ENCODE measurements at places on chromosomes 1 and 21.

DNA sequence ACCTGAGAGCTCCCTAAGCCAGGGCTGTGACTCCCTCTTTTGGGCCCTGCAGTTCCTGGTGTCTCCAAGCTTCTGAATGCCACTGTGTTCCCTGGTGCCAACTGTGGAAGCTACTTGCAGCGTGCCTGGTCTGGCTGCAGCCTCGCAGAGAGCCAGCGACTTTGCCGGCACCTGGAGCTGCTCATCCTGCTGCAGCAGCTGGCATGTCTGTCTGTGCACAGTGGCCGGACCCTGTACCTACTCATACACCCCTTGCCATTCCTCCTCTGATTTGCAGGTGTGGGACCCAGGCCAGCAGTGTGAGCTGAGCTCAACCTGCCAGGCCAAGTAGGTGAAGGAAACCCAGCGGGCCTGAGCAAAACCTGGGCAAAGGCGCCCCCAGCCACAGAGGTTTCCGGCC lies 12.3 kb upstream of the AADACL4 start:
- no peak for DNase-seq

- no peak for DNase-seq
These were observed 86.4 kb downstream of the BCAR3 start for GRCh38 chr1:93595266-93595665.

DNA sequence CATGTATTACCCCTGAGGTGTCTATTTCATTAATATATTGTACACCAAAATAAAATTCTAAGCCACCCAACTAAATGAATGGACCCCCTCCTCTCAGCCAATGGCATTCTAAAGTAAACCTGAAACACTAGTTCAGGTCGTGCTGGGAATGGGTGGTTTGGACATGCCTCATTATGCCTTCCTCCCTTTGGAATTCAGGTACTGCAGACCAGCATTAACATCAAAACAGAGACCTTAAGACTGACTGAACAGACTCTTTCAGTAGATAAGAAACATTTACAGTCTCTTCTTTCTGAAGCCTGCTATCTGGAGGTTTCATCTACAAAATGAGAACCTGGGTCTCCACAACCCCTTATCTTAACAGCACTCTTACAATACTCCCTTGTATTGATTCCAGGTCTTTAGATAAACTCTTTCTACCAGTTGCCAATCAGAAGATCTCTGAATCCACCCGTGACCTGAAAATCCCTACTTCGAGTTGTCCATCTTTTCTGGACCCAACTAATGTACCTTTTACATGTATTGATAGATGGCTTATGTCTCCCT lies 93.6 kb downstream of the PKN2 start:
- peak; percentile 8 for DNase-seq

GRCh38 chr1:32546611-32547010 lies 7.4 kb downstream of the ZBTB8A start:
- no peak for DNase-seq

GRCh38 chr21:45318556-45319404 lies 31.1 kb upstream of the POFUT2 start:
- no peak for DNase-seq

- DNase-seq: no peak
These were observed 426.3 kb downstream of the AGBL4 start for GRCh38 chr1:49597436-49597835.

DNA sequence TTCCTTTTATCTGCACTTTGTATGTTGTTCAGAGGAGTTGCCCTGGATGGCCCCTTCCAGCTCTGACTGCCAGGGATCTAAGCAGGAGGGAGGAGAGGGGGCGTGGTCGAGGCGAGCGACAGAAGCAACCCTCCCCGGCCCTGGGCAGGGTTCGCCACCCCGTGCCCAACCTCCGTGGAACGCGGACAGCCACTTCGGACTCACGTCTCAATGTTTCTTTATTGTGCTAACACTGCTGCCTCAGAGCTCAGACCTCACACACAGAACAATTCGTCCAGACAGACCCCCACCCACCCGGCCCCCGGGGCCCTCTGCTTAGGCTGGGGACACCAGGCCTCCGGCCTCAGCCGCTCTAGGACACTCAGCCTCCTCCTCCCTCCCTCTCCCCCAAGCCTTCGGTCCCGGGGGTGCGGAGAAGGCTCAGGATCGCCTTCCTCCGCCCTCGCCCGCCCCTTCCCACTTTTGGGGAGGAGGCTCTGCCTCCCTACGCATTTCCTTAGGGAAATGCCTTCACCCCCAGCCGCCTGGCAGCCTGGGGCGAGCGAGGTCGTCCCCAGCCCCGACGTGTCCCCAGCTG lies 8.3 kb downstream of the VSIG8 start:
- DNase-seq: no peak

GRCh38 chr1:42334240-42335049 lies 590 bp downstream of the FOXJ3 start:
- DNase-seq: peak; percentile 61

- peak; percentile 56 for DNase-seq
These were observed 123.0 kb upstream of the IGSF21 start for GRCh38 chr1:17984583-17984982.

- DNase-seq: no peak
These were observed 95.0 kb downstream of the KCND3 start for GRCh38 chr1:111894497-111894896.

DNA sequence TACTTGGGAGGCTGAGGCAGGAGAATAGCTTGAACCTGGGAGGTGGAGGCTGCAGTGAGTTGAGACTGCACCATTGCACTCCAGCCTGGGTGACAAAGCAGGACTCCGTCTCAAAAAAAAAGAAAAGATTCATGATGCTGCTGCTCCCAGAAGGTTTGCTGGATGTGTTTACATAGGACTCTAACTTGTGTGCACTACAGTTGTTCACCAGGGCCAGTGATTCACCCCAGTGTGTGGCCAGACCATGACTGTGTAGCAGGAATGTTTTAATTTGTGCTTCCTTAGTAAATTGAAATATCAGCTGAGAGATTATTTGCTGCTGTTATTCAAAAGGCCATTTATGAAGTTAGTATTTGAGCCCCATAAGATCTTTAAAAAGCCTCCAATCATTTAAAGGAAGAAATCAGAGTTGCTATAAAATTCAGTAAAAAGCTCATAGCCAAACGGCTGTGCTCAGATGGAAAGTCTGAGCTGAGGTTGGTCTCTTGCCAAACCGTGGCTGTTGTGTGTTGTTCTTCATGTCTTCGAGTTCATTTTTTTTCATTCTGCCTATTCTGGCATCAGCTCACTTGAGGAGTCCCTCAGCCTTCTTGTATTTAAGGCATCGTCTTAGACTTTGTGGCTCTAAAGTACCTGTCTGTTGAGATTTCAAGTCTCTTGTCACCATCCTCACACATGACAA lies 18.1 kb upstream of the PGD start:
- DNase-seq: no peak

DNA sequence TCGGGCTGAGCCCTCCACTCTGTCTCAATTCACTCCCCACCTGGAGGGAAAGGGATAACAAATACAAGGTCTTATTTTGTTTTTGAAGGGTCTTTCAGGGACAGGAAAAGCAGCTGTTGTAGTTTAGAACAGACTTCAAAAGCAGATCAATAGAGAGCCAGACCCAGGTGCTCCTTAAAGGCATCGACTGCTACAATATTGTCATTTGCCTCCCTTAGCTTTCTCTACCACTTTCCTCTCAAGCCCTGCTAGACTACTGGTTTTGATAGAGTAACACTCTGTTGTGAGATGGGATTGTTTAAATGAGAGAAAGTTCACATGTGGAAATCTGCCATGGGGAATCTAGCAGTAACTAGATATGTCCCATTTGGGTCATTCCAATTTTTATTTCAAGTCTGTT lies 24.0 kb downstream of the RGS7 start:
- DNase-seq: no peak

DNA sequence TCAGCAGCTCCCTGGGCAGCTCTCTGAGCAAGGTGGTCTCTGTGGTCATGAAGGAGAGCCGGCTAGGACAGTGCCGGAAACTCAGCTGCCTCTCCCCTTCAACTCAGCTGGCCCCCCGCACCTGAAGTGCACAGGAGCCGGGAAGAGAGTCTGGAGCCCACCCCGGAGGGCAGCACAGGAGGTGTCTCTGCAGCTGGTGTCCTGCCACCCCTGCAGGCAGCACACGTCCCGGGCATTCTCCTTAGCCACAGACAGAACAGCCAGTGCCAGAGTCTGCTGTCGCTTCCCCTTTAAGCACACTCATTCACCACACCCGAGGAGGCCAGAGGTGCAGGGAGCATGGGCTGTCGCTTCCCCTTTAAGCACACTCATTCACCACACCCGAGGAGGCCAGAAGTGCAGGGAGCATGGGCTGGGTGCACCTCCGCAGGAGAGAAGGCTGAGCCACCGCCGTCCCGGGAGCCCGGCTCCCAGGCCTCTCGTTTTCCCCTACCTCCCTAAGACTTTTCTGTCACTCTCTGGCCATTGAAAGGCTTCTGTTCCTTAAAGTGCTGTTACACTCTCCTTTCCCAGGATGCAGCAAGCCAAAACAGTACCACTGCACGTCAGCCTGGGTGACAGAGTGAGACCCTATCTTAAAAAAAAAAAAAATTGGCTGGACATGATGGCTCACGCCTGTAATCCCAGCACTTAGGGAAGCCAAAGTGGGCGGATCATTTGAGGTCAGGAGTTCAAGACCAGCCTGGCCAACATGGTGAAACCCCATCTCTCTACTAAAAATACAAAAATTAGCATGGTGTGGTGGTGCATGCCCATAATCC lies 16.9 kb upstream of the SAMD11 start:
- DNase-seq: peak; percentile 92

GRCh38 chr1:107979088-107979487 lies 14.1 kb upstream of the VAV3 start:
- no peak for DNase-seq

GRCh38 chr1:29758781-29759499 lies 522.6 kb downstream of the PTPRU start:
- no peak for DNase-seq

DNA sequence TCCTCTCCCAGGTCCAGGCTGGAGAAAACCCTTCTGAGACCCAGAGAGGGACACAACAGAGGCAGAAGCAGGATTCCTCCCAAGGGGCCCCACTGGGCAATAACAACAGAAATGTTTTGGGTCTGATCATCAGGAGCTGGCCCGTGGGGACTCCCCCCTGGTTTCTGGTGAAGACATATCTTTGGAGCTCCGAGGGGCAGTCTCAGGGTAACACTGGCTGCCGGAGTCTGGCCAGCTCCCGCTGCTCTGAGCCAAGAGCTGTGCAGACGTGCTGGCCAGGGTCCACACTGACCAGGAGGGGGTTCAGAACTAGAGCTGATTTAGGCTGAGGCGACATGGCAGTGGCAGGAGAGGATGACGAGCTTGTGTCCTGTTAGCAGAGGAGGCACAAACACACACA lies 13.1 kb downstream of the ECE1 start:
- no peak for DNase-seq

DNA sequence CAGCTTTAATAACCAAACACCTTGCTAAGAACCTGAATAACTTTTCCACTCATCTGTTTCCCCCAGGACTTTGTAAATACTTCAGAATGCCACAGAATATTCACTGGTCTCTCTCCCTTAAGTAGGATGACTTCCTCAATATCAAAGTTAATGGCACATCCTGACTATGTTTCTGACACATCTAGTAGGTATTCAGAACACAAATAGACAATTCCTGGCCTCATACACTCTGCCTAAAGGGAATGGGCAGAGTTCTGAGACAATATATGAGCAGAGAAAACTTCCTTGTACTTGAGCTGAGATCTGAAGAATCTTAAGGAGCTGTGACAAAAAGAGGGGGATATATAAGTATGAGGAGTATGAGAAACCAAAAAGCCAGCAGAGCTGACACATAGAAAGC lies 34.8 kb downstream of the ANKRD13C start:
- DNase-seq: no peak
